Lower lobe of right lung (tissue), 2 donors: ENCODE measurements at places on chromosomes 1 and 21. TPM values are rescaled to one million over a fixed set of nuclear protein-coding genes. Genes with fewer than 3 reads are reported as not detected.
A peak's percentile ranks its signal among the peaks of the same experiment; 100 is the strongest.

GRCh38 chr1:228144993-228145343 lies 4.8 kb upstream of the GJC2 start:
- DNase-seq, result no peak

CCDC27 gene
- not detected for total RNA-seq

- DNase-seq, result no peak
Measured at GRCh38 chr1:203180611-203181330, 5.1 kb upstream of the MYBPH start.

- no peak for DNase-seq
Measured at GRCh38 chr1:207306603-207307002, 14.9 kb upstream of the CD55 start.

- DNase-seq, result no peak
Measured at GRCh38 chr1:222927031-222927430, 112.2 kb downstream of the DISP1 start.

- no peak for DNase-seq
Measured at GRCh38 chr1:230292689-230293389, 133.3 kb downstream of the PGBD5 start.

GRCh38 chr1:25899792-25900191 lies 6.4 kb downstream of the STMN1 start:
- DNase-seq, result no peak

GRCh38 chr1:228940926-228941325 lies 205.6 kb downstream of the RHOU start:
- DNase-seq, result no peak

THEM4 gene
- 15.0 TPM for total RNA-seq

DNA sequence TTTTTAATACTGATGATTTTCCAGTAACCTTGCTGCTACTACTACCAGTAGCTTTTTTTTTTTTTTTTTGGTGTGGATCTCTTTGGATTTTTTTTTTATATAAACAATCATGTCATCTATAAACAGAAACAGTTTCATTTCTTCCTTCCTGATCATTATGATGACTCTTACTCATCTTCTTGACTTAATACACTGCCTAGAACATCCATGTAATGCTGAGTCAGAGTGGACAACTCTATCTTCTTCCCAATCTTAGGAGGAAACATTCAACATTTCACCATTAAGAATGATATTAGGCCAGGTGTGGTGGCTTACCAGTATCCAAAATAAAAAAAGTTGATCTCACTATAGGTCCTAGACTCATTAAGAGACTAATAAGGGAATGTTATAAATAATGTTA lies 69.1 kb downstream of the RUSC1 start:
- DNase-seq, result no peak

GRCh38 chr1:222792744-222793143 lies 22.1 kb upstream of the DISP1 start:
- no peak for DNase-seq

DNA sequence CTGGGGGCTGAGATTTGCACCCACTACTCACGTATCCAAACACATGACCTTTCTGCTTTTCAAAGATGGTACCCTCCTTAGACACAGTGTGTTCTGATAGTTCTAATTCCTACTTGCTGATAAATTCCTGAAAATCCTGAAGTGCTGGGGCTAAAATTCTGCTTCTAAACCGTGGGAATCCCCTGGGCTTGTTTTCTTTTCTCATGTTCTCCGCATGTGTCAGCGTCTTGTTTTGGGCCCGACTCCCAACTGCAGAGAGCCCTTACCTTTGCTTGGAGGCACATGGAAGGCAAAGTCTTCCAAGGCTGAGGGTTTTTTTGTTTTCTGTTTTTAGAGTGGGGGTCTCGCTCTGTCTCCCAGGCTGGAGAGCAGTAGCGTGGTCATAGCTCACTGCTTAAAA lies 27.2 kb downstream of the PSMG1 start:
- DNase-seq, result no peak

GRCh38 chr1:25800703-25801377 lies 847 bp downstream of the SELENON start:
- DNase-seq, result no peak

GRCh38 chr21:17775431-17776126 lies 43.6 kb downstream of the C21orf91 start:
- peak; percentile 48 for DNase-seq

- peak; percentile 69 for DNase-seq
Measured at GRCh38 chr1:43531107-43531905, 623 bp downstream of the PTPRF start.

CASZ1 gene
- 47.5 TPM for total RNA-seq

OR2AK2 gene
- total RNA-seq, result not detected
